Vagina (tissue), 2 donors: ENCODE measurements at places on chromosomes 3 and 15. TPM values are rescaled to one million over a fixed set of nuclear protein-coding genes. Genes with fewer than 3 reads are reported as not detected.

DNA sequence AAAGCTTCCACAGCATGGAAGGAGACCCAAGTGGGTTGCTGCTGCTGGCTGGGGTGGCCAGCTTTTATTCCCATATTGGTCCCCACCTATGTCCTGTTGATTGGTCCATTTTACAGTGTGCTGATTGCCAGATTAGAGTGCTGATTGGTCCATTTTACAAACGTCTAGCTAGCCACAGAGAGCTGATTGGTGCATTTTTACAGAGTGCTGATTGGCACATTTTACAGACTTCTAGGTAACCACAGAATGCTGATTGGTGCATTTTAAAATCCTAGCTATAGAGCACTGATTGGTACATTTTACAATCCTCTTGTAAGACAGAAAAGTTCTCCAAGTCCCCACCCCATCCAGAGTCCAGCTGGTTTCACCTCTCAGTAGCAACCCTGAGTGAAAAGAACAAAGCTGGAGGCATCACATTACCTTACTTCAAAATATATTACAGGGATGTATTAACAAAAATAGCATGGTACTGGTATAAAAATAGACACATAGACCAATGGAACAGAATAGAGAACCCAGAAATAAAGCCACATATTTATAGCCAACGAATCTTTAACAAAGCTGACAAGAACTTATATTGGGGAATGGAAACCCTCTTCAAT, 7.5 kb upstream of the ACVR2B start:
- no peak overlapping the region for H3K4me3 ChIP-seq
- H3K4me1 ChIP-seq: no peaks in the 10 kb centered on the region
- no peaks in the 10 kb centered on the region for H3K36me3 ChIP-seq

DNA sequence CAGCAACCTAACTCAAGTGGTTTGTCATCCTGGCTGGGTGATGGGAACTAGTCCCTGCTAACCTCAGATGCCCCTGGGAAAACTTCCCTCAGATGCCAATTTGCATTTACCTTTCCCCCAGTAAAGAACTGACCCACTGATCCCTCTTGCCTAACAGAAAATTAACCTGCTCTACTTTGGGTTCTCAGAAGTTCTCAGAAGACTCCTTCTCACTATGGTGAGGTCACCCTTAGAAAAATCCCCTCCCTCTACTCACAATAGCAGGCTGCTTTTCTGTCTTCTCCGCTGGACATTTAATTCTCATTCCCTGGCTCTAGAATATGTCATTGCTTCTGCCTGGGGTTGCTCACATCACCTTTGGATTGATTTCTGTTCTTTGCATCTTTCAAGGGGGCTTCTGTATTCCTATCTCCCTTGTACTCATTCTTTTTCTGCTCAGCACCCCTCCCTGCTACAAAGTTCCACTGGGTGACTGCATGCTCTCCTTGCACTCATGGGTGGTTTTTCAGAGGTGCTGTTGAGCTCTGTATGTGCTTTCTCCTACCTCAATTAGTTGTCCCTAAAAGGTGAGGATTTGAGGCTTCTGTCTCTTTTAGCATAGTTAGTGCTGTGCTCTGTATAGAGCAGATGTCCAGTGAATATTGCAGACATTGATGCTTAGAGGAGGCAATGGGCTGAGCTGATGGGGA, 869 bp downstream of the PLA1A start:
- no peak overlapping the region for H3K4me3 ChIP-seq
- no peaks in the 10 kb centered on the region for H3K36me3 ChIP-seq
- H3K27ac ChIP-seq: no peak overlapping the region
- no peaks in the 10 kb centered on the region for H3K27me3 ChIP-seq

GRCh38 chr15:40915679-40916078, 13.5 kb upstream of the DLL4 start:
- H3K27ac ChIP-seq: no peak overlapping the region
- no peaks in the 10 kb centered on the region for H3K27me3 ChIP-seq
- no peak for DNase-seq
- no peaks in the 10 kb centered on the region for H3K36me3 ChIP-seq

DNA sequence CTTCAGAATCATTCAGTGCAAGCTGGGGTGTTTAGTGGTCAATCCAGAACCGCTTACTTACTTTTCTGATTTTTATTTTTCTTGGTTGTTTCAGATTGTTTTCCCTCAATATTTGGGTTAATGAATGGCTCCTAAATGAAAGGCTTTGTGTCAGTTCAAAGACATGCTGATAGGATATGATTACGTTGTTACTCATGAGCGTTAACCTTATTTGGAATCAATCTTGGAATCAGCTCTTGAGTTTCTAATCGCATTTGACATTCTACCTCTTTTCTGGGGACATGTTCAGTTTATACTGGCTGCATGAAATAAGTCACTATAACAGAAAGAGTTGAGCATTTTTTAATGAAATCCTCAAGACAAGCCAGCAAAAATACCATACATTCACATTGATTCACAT, 50.2 kb downstream of the ATP11B start:
- no peak overlapping the region for H3K4me3 ChIP-seq
- no peak for DNase-seq
- H3K4me1 ChIP-seq: no peaks in the 10 kb centered on the region
- H3K36me3 ChIP-seq: peaks cover 47% of the 10 kb centered on the region
- H3K27me3 ChIP-seq: no peaks in the 10 kb centered on the region

DNA sequence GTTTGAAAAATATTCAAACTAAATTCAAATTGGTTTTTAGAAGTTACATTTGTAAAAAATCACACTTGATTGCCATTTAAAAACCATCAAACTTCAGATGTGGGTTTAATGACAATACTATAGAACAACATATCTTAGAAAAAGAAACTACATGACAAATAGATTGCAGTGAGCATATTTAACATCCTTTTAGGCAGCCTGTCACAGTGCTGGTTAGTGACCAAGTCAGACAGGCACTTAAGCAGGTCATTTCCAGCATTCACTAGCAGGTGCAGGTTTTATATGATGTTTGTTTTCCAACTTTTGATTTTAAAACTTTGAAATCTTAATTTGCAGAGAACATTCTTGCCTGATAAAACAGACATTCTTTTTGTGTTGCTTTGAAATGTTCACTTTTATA, 115.7 kb downstream of the MBNL1 start:
- no peak overlapping the region for H3K4me3 ChIP-seq
- peak overlapping the region; percentile 37 for H3K27ac ChIP-seq
- H3K4me1 ChIP-seq: peaks cover 98% of the 10 kb centered on the region
- no peaks in the 10 kb centered on the region for H3K36me3 ChIP-seq

DNA sequence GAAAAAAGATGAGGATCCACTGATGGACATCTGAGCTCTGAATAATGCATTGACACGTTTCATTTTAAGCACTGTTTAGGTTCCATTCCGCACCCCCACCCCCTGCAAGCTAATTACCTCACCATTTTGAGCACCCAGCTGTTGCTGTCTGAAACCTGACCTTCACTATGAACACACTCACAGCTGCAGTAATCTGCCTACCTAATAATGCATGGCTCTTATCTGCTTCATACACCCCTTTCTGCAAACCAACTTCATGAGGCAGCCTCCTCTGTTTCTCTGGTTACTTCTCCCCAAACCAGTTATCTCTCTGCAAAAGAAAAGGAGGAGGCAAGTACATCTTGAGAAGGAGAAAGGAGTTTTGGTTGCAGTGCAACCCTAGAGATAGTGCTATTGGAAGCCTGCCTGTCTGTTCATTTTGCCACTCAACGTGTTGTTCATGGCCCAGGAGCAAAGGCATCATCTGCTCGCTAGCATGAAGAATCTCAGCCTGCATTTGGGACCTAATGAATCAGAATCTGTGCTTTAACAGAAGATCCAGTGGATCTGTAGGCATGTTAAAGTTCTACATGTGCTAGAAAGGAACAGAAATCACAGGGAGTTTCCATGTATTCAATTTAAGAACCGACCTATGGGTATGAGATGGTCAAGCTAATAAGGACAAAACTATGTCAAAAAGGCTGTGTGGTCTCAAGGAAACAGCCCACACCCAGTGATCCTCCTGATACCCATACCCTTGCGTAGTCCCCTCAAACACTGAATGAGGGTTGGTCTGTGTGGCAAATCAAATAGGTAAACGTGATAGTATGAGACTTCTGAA, 87.2 kb downstream of the MB21D2 start:
- no peaks in the 10 kb centered on the region for H3K27me3 ChIP-seq
- no peaks in the 10 kb centered on the region for H3K36me3 ChIP-seq
- no peak overlapping the region for H3K4me3 ChIP-seq
- H3K4me1 ChIP-seq: peaks cover 12% of the 10 kb centered on the region

DNA sequence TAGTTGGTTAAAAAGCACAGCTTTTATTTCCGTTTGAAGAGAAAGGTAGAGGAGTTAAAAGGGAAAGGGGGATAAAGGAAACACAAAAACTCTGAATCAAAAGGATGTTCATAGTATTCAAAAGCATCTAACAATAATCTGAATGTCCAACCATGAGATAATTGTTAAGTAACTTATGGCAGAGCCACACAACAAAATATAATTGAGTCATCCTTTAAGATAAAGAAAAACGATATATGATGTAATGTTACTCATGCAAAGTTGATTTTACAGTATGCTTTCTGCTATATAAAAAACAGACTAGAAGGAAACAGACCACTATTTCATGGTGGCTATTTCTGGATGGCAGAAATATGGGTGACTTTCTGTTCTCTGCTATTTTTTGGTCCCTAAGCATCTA, 3.9 kb downstream of the XPC start:
- no peak for DNase-seq
- no peak overlapping the region for H3K4me3 ChIP-seq
- peaks cover 33% of the 10 kb centered on the region for H3K36me3 ChIP-seq
- peaks cover 34% of the 10 kb centered on the region for H3K4me1 ChIP-seq
- no peak overlapping the region for H3K27ac ChIP-seq

DNA sequence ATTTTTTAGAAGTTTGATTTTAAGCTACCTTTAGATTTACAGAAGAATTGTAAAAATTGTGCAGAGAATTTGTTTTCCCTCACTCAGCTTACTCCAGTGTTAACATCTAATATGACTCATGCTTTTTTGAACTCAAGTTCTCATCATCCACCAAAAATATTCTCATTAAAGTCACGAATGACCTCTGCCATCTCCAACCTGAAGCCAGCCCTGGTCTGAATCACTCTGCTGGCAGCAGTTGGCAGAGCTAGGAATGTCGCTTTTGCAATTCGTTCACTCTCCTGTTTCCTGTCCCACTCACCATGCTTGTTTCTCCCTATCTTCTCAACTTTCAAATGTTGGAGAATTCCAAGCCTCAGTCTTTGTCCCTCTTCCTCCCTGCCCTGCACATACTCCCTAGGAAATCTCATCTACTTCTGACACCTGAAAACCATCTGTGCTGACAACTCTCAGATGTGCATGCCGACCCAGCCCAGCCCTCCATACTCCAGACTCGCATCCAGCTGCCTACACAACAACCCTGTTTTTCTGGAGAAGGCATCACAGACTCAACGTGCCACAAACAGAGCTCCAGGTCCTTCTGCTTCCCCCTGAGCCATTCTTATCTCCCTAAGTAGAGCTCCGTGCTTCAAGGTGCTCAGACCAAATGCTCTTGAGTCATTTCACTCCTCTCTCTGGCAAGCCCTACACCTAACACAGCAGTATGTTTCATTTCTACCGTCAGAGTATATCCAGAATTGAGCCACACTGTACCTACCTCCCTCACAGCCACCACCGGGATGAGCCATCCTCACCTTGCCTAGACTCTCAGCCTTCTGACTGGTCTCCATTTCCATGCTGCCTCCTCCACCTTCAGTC, 24.9 kb downstream of the PRR23E start:
- no peaks in the 10 kb centered on the region for H3K27me3 ChIP-seq
- H3K4me1 ChIP-seq: no peaks in the 10 kb centered on the region
- no peaks in the 10 kb centered on the region for H3K36me3 ChIP-seq
- DNase-seq: peak; percentile 74
- no peak overlapping the region for H3K27ac ChIP-seq

GRCh38 chr15:52185151-52185561, 6.0 kb downstream of the GNB5 start:
- no peak for DNase-seq
- H3K4me3 ChIP-seq: no peak overlapping the region
- H3K27ac ChIP-seq: no peak overlapping the region
- H3K4me1 ChIP-seq: peaks cover 8% of the 10 kb centered on the region
- no peaks in the 10 kb centered on the region for H3K36me3 ChIP-seq

GRCh38 chr3:42077785-42078184, 13.4 kb upstream of the TRAK1 start:
- H3K36me3 ChIP-seq: no peaks in the 10 kb centered on the region
- no peak overlapping the region for H3K4me3 ChIP-seq
- no peak for DNase-seq
- H3K27me3 ChIP-seq: no peaks in the 10 kb centered on the region
- H3K4me1 ChIP-seq: peaks cover 25% of the 10 kb centered on the region
- no peak overlapping the region for H3K27ac ChIP-seq

- no peaks in the 10 kb centered on the region for H3K27me3 ChIP-seq
- no peaks in the 10 kb centered on the region for H3K36me3 ChIP-seq
- no peak for DNase-seq
These were observed 107.7 kb downstream of the IGF2BP2 start for GRCh38 chr3:185717121-185717520.

DNA sequence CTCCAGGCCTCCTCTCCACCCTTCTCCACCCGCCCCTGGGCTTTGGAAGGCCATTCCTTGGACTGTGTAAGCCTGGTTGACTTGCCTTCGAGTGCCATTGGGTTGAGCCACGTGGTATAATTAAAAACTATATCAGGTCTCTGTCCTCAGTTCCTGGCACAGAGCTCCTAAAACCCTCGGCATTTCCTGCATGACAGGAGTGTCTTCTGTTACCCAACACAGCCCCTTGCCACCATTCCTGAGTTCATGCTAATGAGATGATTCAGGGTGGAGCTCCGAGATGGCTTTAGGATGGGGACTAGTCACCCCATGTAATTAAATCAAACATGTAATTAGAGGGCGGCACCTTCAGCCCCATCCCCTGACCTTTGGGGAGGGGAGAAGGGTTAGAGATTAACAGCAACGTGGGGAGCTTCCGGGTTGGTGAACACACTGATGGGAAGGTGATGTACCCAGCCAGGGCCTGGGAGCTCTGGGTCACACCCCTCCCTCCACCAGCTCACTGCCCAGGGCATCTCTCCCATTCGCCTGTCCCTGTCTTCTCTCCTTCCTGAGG, 256.4 kb downstream of the FAM43A start:
- H3K27ac ChIP-seq: no peak overlapping the region
- no peaks in the 10 kb centered on the region for H3K4me1 ChIP-seq
- H3K27me3 ChIP-seq: no peaks in the 10 kb centered on the region
- peak; percentile 88 for DNase-seq
- H3K36me3 ChIP-seq: no peaks in the 10 kb centered on the region
- no peak overlapping the region for H3K4me3 ChIP-seq

GRCh38 chr3:40608091-40608490, 83.3 kb downstream of the ZNF621 start:
- no peak for DNase-seq

MEIS2 gene
- total RNA-seq: 76.9 TPM
